ENCODE measurements at places on chromosomes 2 and 18.

- no peak for DNase-seq
Observed at GRCh38 chr18:5510135-5510846, 33.5 kb downstream of the EPB41L3 start.

DNA sequence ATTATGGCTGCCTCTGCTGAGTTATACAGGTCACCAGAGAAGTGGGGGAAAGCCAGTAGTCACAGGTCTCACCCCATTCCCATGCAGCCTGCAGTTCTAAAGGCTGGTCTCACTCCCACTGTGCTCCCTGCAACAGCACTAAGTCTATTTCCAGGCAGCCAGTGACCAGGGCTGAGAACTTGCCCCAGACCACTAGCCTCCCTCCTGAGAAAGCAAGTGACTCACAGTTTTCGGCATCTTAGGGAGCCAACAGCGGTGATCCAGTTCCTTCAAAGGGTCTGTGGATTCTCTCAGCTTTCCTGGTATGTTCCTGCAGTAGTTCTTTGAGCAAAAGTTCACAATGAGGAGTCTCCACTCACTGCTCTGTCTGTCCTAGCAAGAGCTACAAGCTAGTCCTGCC lies 329.6 kb upstream of the MAP2 start:
- DNase-seq, result no peak

DNA sequence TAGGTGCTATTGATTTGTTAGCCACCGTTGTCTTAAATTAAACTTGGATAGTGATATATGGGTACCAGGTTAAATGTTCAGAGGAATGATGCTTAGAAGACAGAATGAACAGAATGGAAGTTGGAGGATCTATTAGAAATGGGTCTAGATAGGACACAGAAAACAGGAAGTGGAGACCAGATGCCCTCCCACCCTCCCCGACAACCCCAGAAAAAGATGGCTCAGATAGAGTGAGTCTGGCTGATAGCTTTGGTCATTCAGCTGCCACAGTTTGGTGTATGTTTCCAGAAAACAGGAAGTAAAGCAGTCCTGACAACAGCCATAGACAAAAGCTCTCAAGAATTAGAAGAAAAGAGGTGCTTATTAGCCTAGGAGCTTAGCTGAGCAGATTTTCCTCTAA lies 71.5 kb upstream of the DSG1 start:
- no peak for DNase-seq

GRCh38 chr18:27685091-27685490 lies 491.8 kb downstream of the CDH2 start:
- DNase-seq, result no peak

GRCh38 chr2:72745679-72746368 lies 80.0 kb downstream of the EXOC6B start:
- peak; percentile 61 for DNase-seq

GRCh38 chr2:98461498-98462049 lies 16.9 kb downstream of the INPP4A start:
- DNase-seq, result no peak

DNA sequence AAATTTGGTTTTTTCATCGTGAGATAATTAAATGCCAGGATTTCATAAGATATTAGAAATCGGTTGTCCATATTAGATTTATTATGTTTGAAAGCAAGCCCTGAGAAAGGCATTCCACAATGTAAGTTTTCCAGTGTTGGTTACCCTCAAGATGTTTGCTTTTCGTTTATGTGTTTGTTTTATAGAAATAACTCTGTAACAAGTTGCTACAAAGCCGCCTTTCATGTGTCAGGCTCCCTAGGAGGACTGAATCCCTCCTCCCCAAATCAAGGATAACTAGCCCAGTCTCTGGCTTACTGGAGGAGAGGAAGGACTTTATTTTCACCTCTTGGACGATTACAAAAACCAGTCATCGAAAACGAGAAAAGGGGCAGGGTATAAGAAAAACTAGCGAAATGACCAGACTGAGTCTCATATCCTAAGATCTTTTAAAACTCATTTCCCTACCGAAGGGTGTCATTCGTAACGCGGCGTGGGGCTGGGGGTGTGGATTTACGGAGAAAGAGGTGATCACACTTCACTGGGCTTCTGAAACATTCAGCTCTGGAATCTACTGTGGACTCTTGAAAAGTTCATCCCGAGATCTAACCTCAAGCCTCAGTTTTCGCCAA lies 1.0 kb upstream of the PEX13 start:
- DNase-seq, result peak; percentile 20

- no peak for DNase-seq
Observed at GRCh38 chr18:28831908-28832307, 655.0 kb upstream of the CDH2 start.

DNA sequence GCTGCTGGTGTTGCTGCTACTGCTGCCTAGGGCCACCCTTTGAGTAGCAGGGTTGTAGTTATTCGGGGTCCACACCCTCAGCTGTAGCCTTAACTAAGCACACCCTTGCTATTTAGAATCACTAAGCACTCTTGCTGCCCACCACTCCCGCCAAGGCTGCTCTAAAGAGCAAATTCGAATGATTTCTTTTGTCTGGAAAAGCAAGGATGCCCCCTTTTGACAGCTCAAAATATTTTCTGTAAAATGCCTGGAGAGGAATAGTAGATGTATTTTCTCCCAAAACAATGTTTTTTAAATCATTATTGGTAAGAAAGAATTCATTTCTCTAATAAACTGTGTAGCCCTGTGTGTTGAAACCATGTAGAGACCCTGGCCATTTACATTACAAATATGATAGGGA lies 80.8 kb upstream of the PAPOLG start:
- no peak for DNase-seq

GRCh38 chr2:3899536-3900155 lies 196.3 kb downstream of the DCDC2C start:
- DNase-seq, result no peak

- no peak for DNase-seq
Observed at GRCh38 chr2:230899786-230900185, 25.3 kb downstream of the GPR55 start.

GRCh38 chr2:113218283-113219091 lies 44.7 kb downstream of the PSD4 start:
- no peak for DNase-seq

DNA sequence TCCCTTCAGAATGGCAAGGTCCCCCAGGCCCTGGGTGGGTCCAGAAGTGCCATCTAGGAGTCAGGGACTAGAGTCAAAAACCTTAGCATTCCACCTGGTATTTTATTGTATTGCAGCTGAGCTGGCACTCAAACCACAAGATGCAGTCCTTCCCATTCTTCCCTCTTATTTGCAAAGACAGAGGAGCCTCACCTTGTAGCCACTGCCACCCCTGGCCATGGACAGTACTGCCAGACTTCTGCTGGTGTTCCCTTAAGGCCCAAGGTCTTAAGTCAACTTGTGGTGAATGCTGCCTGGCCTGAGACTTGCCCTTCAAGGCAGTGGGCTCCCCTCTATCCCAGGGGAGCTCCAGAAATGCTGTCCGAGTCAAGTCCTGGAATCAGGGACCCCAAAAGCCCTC lies 6.9 kb downstream of the UGT1A10 start:
- DNase-seq, result no peak

- no peak for DNase-seq
Observed at GRCh38 chr2:98551316-98551715, 57.0 kb downstream of the COA5 start.

DNA sequence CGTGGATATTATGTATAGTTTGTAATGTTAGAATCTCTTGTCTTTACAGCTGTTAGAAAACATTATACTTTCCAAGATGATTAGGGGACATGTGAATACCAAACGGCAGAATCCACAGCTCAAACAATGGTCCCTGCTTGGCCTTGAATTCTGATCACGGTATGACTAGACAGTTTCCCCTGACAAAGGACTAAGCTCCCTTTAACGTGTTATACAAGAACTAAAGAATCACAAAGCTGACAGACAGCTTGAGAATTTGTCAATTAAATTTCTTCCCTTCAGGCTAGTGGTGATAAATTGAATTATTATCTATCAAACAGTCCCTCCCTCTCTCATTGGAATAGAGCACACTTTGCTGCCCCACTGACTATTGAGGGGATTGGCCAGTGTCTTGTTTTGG lies 359.2 kb upstream of the ID2 start:
- no peak for DNase-seq

DNA sequence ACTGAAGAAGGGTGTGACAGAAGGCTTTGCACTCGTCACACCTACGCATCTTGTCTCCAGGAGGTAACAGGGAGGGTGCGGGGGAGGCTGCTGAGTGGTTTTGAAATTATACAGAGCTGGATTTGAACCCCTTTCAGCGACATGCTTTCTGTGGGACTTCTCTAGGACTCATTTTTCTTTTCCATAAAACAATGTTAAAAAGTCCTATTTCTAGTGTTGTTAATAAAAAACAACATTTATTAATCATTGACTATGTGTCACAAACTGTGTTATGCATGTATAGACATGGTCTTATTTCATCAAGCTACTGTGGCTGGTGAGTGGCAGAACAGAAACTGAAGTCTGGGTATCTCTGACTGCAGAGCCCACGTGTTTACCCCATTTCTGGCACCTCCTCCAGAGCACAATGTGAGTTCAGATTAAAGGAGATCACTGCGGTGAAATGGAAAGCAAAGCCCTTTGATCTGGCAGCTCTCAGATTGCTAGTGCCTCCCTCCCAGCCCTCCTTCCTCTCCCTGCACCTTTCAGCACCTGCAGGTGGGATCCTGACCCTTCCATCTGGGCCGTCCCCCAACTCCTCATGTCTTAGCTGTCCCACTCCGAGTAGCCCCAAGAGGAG lies 315.5 kb upstream of the MYT1L start:
- peak; percentile 41 for DNase-seq

DNA sequence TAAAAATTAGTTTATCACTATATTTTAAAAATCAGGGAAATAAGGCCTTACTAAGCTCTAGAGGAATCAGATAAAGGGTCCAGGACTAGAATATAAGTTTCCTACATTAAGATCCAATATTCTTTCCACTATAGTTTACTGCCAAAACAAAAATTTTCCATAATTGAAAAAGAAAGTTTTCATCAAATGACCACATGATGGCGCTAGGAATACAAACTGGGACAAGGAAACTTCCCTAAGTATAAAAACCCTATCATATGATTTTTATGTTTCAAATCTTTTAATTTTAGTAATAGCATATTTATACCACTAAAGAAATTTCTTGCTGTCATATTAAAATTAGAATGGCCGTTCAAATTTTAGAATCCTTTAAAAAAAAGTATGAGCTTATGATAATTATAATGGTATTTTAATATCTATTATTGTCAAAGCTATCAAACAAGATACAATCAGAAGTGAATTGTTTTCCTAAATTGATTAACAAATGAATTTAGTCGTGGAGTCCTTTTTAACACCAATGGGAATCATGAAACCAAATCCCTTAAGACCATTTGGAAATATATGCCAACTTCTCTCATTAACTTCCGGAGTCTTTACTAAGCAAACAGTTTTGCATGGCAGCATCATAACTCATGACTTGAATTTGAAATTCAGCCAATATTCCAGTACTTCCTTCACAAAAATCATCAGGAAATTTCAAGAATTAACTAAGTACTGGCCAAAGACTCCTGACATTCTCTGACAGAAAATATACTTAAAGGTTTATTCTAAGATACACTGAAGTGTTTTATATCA lies 70.3 kb downstream of the SCN1A start:
- DNase-seq, result peak; percentile 38

- DNase-seq, result no peak
Observed at GRCh38 chr2:100745604-100746003, 74.3 kb upstream of the NPAS2 start.

DNA sequence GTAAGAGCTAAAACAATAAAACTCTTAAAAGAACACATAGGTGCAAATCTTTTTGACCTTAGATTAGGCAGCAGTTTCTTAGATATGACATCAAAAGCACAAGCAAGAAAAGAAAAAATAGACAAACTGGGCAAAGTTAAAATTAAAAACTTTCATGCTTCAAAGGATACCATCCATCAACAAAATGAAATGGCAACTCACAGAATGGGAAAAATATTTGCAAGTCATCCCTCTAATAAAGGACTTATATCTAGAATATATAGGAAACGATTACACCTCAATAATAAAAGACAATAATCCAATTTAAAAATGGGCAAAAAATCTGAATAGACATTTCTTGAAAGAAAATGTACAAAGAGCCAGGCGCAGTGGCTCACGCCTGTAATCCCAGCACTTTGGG lies 29.5 kb upstream of the ALMS1 start:
- DNase-seq, result no peak

- no peak for DNase-seq
Observed at GRCh38 chr2:105654474-105655004, 90.2 kb upstream of the NCK2 start.

- DNase-seq, result peak; percentile 59
Observed at GRCh38 chr2:156589381-156590079, 153.4 kb downstream of the GPD2 start.

GRCh38 chr2:190199530-190199929 lies 120.1 kb downstream of the HIBCH start:
- DNase-seq, result no peak

GRCh38 chr2:110804915-110805314 lies 72.5 kb downstream of the ACOXL start:
- no peak for DNase-seq

DNA sequence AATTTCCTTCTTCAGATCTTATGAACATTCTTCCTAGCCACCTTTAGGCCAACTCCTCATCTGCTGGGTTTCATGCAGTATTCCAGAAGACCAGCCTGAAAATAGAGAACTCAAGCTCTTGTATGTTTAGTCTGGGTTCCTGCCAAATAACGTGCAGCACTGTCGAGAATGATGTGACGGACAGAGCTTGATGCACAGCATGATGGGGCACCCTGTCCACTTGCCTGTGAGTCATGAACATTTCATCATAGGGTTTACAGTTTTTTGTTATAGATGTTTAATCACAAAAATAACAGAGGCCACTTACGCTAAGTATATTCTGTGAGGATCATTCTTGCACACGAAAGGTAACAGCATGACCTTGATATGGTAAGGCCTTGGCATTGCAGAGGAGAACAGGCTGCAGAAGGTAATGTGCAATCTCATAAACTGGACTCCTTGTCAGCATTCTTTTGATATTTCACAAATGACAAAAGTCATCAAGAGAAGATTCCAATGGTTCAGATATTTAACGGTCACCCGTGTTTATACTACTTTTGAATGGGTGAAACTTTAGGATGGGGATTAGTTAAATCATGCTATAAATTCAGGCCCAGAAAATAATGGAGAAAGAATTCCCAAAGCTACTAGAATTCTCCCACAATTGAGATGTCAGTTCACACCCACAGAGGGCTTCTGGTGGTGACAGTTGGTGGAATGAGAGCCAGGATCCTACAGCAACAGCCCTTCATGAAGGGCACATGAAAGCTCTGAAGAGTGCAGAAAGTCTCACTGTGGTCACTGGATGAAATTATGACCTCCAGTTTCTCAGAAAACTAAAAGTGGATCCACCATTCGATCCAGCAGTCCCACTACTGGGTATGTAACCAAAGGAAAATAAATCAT lies 396.1 kb upstream of the RAB12 start:
- DNase-seq, result no peak

DNA sequence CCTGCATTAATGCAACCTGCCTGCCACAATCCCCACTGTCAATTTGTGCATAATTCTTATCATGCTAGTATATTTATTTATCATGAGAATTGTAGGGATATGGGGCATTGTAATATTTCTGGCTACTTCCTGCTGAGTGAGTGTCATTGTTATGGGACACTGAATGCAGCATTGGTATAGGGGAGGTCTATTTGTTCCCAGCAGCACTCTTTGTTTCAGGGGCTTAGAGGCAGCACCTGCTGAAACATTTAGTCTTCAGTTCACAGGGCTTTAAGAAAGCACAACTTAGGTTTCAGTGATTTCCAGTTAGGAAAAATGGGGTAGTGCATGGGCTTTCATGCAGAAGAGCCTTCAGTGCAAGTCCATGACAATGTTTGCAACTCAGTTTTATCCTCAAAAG lies 23.6 kb downstream of the SULT1C3 start:
- DNase-seq, result no peak

Measured in MM.1S (cell line).